Fibroblast of lung (primary cell): ENCODE measurements at places on chromosomes 7 and 10. TPM values are rescaled to one million over a fixed set of nuclear protein-coding genes. Genes with fewer than 3 reads are reported as not detected.

Gene PRTFDC1
- 18.5 and 26.9 TPM in 2 replicates for total RNA-seq

Gene ZKSCAN1
- total RNA-seq, result 39.0 and 50.2 TPM in 2 replicates

Gene DLX6
- under 0.01 TPM in 1 of 2 replicates, not detected in the other for total RNA-seq

Gene DGKB
- total RNA-seq, result 0.26 TPM in 1 of 2 replicates, not detected in the other

Gene PNLIPRP2
- not detected in 2 replicates for total RNA-seq

Gene CFAP43
- total RNA-seq, result under 0.01 and 0.26 TPM in 2 replicates

Gene PITRM1
- total RNA-seq, result 40.6 and 73.7 TPM in 2 replicates

Gene SPAG6
- under 0.01 TPM in 1 of 2 replicates, not detected in the other for total RNA-seq

Gene ANKRD7
- total RNA-seq, result 2.3 and 2.8 TPM in 2 replicates

Gene MYL7
- not detected in 2 replicates for total RNA-seq

Gene CUBN
- total RNA-seq, result 0.51 and 1.3 TPM in 2 replicates

Gene PNLIPRP3
- total RNA-seq, result not detected in 2 replicates

Gene LLCFC1
- not detected in 2 replicates for total RNA-seq

Gene HMX3
- not detected in 2 replicates for total RNA-seq

Gene BEND7
- 9.2 and 10.6 TPM in 2 replicates for total RNA-seq

Gene PRKAR2B
- total RNA-seq, result 12.6 and 14.7 TPM in 2 replicates

Gene NME8
- total RNA-seq, result not detected in 2 replicates

Gene SLC26A5
- not detected in 2 replicates for total RNA-seq

Gene ICA1
- total RNA-seq, result under 0.01 and 0.17 TPM in 2 replicates

Gene TEX36
- not detected in 2 replicates for total RNA-seq

Gene UCMA
- not detected in 2 replicates for total RNA-seq

Gene RPEL1
- total RNA-seq, result 0.17 and 0.26 TPM in 2 replicates

Gene H2BK1
- total RNA-seq, result not detected in 2 replicates

Gene STRIP2
- total RNA-seq, result 4.9 and 10.9 TPM in 2 replicates

Gene ADAM22
- 0.51 and 0.66 TPM in 2 replicates for total RNA-seq

Gene HTR5A
- total RNA-seq, result not detected in 2 replicates

Gene IFIT1B
- total RNA-seq, result under 0.01 TPM in 1 of 2 replicates, not detected in the other

Gene PDE6C
- not detected in 2 replicates for total RNA-seq

Gene FAM25G
- not detected in 2 replicates for total RNA-seq

Gene FAM221A
- total RNA-seq, result 3.3 and 5.1 TPM in 2 replicates
